ENCODE measurements at places on chromosomes 6 and 20.

GRCh38 chr6:121491576-121491975, 56.1 kb downstream of the GJA1 start:
- DNase-seq: no peak

GRCh38 chr6:135640048-135640447, 142.5 kb upstream of the AHI1 start:
- DNase-seq: no peak

- DNase-seq: no peak
These were observed 4.3 kb downstream of the PPP1R11 start for GRCh38 chr6:30071081-30071818.

- no peak for DNase-seq
These were observed 63.2 kb downstream of the ZNF217 start for GRCh38 chr20:53530440-53530839.
